ENCODE measurements at places on chromosomes 7 and 10.

- DNase-seq: no peak
These were observed 219.5 kb downstream of the CUX1 start for GRCh38 chr7:102036958-102037357.

GRCh38 chr7:112395893-112396292 lies 54.4 kb upstream of the IFRD1 start:
- DNase-seq: no peak

- peak; percentile 38 for DNase-seq
These were observed 15.8 kb downstream of the DNMBP start for GRCh38 chr10:99993701-99994689.

GRCh38 chr10:64996886-64997285 lies 1475.7 kb downstream of the REEP3 start:
- DNase-seq: no peak

- no peak for DNase-seq
These were observed 708 bp downstream of the UBN2 start for GRCh38 chr7:139231513-139232376.

GRCh38 chr7:17212188-17212587 lies 86.3 kb upstream of the AHR start:
- no peak for DNase-seq

DNA sequence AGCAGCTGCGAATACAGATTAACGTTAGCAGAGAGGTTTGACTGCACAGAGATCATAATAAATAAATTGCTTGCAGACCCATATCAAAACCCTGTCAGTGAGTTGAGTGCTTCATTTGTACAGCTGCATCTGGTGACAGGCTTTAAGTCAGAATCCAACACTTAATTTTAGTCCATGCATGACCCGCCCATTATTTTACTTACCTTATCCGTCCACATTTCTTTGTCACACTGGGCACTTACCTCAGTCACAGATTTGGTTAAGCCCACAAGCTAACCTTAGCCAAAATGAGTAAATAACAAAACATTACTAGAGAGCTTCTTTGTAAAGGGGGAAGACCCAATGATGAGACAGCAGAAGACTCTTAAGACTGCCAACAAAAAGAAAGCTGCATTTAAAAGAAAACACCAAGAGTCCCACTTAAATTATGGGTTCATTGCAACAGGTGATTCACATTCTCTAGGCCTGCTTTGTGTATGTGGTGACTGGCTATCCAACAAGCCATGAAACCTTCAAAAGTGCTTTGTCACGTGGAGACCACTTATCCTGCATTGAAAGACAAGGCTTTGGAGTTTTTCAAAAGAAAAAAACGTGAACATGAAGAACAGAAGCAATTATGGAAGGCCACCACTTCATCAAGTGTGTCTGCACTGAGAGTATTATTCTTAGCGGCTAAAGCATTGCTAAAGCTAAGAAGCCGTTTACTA lies 32.2 kb downstream of the PHTF2 start:
- no peak for DNase-seq

DNA sequence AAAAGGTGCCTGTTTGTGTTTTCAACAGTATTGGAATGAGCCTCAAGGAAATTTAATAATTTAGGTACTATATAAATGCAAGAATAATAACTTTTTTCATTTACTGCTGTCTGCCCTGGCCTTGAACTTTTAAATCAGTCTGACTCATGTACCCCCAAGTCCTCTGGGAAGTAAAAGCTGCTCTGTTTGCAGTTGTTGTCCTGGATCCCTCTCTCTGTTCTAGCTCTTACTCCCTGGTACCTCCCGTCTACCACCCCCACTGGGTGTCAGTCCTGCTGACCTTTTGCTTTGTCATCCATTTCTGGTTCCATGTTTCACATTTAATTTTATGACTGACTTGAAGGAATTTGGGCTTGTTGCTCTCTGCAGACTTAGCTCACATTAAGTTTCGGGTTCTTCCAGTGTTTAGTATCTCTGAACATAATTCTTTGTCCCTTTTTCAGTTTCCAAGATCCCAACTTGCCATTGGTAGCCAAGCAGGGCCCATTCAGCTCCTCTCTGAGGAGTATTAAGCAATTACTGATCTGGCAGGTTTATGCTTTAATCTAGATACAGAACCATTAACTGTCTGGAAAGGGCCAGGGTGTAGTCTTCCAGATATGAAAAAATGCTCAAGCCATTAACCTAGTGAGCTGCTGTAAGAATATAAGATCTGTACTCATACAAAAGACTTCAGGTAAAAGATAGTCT lies 208.7 kb upstream of the FAM3C start:
- DNase-seq: no peak

- DNase-seq: no peak
These were observed 240.3 kb downstream of the DNAJB6 start for GRCh38 chr7:157577061-157577460.
